ENCODE measurements at places on chromosomes 6 and 20.
A peak's percentile ranks its signal among the peaks of the same experiment; 100 is the strongest.

- DNase-seq, result no peak
Measured at GRCh38 chr20:836190-836589, 2.7 kb downstream of the FAM110A start.

- DNase-seq, result no peak
Measured at GRCh38 chr6:27470023-27470422, 2.9 kb downstream of the ZNF184 start.

- no peak for DNase-seq
Measured at GRCh38 chr6:135121434-135121833, 59.7 kb upstream of the MYB start.

DNA sequence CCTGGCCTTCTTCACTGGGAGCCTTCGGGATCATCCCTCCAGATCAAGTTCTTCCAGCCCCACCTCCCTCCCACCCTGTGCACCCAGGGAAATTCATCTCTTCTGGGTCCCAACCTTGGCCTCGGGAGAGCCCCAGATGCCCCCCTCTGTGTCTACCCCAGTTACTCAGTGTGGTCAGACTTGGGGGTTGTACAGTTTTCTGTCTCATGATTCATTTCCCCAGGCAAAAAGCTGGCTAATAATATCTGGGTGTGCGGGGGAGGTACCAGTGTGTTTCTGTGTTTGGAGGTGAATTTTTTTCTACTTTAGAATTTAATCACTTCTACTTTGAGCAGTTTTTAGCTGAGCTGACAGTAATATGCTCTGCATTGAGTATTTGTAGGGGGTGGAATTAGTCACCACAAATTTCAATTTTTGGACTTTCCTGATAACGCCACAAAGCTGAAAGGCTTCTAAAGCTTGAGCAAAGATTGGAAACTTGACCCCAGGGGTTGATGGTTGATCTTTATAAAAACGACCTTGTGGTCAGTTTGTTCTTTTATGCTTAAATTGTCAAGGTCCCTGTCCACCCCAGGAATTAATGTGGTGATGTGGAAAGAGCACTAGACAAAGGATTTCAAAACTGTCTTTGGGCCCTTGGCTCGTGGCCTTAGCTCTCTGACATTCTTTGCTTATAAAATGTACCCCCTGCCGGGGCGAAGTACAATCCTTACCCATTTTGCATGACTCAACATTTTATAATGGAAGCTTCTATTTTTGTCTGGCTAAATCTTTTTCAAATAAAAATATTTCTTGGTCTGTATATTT is 284.7 kb upstream of the TAB2 start:
- no peak for DNase-seq

GRCh38 chr6:38163186-38164130 is 343.9 kb downstream of the ZFAND3 start:
- no peak for DNase-seq

- peak; percentile 62 for DNase-seq
Measured at GRCh38 chr6:169810066-169810989, 58.9 kb downstream of the ERMARD start.

GRCh38 chr20:53738039-53738944 is 144.7 kb upstream of the ZNF217 start:
- DNase-seq, result peak; percentile 31

- DNase-seq, result no peak
Measured at GRCh38 chr6:41572613-41573012, 26.4 kb downstream of the FOXP4 start.

- no peak for DNase-seq
Measured at GRCh38 chr6:161434350-161434749, 160.5 kb upstream of the AGPAT4 start.

- DNase-seq, result no peak
Measured at GRCh38 chr6:137640086-137640485, 145.9 kb upstream of the OLIG3 start.

- no peak for DNase-seq
Measured at GRCh38 chr20:47273591-47274235, 82.8 kb downstream of the ZMYND8 start.

DNA sequence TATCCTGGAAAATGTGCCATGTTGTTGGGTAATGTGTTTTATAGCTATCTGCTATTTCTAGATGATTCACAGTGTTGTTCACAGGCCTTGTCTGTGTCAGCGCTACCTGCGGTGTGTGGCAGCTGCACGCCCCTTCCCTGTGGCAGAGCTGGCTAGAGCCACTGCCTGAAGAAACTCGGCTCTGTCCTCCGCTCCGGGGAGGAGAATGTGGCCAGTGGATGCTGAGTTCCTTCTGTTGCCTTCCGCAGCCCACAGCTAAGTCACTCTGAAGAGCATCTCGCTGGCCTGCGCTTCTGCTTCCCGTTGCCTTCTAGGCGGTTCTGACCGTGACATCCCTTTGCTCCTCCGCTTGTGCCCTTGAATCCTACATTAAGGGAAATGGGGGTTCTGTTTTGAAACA is 135.1 kb downstream of the PLG start:
- no peak for DNase-seq

DNA sequence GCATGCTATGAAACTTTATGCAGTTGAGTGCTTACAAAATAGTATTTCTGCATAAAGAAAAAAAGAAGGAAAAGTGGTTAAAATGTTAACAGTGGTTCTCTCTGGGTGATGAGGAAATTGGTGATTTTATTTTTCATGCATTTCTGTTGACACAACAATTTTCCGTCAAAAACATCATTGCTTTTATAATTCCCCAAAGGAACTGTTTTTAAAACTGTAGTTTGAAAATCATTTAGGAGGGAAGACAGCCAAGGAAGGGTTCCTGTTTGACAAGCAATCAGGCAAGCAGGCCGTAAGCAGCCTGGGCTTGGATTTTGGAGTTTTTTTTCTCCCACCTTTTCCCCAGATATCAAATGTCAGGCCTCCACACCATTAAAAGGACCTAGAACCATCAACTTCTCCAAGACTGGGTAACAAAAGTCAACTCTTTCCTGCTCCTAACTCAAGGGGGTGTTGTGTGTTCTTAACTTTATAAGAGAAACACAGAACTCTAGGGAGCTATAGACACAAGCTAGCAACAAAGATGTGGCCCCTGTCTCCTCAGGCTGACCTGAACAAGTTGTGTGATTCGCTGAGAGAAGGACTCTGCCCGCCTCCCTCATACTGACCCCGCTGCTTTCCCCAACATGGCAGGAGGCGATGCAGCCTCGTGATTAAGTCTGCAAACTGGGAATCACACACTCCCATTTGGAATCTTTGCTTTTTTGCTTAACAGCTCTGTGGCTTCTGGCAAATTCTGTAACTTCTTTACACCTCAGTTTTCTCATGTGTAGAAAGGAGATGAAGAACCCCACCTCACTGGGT is 146.6 kb downstream of the BCAS1 start:
- no peak for DNase-seq

DNA sequence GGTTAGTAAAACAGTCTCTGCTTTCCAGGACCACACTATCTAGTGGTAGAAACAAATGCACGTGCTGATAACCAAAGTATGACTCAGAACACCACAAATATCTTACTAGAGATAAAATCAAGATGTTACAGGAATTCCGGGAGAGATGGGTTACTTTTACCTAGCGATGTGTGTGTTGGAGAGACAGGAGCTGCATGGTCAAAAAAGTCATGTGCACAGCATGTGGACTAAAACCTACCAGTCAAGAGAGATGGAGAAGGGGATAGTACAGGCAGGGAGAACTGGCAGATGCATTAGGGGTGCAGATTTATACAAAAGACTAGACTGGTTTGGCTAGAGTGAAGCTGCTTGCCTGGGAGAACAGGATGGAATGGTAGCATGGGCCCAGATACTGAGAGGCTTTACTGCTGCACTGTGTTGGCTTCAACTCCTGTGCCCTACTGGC is 75.3 kb upstream of the MRAP2 start:
- DNase-seq, result no peak

DNA sequence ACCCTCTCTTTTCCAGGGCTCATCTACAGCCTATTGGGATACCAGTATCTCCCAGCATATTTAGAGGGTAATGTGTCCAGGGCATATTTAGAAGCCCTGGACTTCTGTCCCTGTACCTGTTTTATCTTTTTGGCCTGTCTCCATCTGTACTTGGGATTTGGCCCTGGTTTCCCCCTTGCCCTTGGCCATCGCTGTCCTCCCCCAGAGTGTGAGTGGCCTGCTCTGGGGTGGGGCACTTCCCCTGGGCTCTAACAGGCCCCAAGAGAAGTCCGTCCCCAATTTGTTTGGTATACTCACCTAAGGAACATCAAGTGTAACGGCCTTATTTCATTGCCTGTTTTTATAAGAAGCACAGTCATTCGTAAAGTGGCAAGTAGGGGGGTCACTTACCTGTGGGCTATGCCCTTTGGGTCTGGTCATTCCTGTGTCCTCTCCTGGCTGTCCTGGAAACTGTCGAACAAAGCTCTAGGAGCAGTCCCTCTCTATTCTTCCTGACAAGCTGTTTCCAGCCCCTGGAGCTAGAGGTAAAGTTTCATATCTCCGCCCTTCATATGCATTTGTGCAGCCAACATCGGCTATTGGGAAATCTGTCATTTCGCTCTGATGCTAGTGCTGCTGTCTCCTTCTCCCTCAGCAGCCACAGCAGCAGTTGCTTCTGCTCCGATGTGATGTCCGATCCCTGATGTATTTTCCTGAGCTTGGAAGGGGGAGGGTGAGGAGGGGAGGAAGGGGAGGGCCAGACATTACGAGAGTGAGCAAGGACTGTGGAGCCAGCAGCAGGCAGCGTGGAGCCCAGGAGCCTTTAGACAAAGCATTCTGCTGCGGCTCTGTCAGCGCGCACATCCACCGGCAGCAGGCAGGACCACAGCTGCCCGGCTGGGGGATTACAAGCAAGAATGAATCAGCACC is 83.4 kb downstream of the TCP11 start:
- DNase-seq, result no peak

GRCh38 chr6:67336014-67336413 is 1299.1 kb upstream of the ADGRB3 start:
- no peak for DNase-seq

DNA sequence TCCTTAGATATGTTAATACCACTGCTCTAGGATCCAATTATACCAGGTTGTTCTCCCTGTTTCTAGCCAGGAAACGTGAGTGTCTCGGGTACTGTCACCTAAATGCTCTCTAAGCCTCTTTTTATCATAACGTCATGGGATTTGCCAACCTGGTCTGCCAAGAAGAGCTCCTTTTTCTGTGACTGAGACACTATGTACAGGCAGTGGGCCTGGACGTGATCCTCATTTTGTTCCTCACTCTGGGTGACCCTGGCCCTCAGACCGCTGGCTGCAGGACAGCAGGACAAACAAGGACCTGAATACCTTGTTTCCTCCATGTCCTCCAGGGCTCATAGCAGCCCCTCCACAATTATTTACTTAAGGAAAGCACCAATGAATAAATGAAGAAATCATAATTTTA is 69.1 kb downstream of the CD164 start:
- DNase-seq, result no peak

DNA sequence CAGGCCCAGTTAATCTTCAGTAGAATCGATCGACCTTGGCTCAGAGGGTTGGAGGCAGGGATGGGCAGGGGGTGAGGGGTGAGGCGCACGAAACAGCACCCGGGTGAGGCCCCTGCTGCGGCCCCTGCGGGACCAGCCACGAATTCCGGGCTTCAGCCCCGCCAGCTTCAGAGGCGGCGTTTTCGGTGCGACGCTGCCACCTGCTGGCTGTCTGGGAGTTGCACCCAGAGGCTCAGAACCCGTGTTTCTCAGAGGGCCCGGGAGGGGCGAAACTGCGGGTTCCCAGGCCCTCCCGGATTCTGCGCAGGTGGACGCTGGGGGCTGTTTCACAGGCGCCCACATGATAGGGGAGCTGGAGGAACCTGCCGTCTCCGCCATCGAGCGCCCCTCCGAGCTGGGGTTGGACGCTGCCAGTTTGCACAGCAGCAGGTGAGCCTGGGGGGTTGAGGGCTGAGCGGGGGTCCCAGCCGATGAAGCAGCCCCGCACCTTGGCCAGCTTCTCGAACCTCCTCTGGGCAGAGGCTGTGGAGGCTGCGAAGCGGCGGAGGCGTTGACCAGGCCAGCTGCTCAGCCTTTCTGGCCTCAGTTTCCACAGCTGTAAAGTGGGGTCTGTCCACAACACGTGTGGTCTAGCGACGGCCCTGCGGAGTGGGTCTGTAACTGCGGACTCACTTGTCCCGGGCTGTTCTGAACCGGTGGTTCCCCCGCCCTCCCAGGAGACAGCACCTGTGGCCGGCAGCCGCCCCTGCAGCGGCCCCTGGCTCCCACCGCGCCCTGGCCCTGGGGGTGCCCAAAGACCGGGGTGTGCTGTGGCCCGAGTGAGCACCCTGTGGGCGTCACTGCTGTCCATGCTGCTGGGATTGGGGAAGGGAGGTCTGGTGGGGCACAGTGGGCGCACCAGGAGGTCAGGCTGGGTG is 2.5 kb upstream of the BHLHE23 start:
- peak; percentile 84 for DNase-seq

GRCh38 chr20:60728705-60729104 is 523.4 kb upstream of the CDH4 start:
- DNase-seq, result no peak

GRCh38 chr6:34157851-34158250 is 12.0 kb upstream of the GRM4 start:
- DNase-seq, result no peak

DNA sequence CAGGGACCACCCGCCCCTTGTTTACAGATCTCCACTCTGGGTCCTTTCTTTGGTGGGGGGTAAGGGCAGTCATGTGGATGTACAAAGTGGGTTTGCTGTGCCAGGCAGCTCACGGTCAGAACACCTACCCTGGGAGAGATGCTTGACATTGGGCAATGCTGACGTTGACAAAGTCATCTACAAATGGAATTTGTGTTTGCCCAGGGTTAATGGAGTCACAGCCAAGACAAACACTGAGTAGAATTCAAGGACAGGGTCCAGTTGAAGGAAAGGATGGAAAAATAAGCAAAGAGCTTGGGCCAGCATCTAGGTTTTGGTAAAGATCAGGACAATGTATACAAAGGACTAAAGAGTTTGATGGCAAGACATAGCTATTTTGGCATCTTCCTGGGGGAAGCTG is 54.7 kb downstream of the MOCS1 start:
- DNase-seq, result no peak

GRCh38 chr20:87401-87800 is at the start of gene DEFB125:
Gene DEFB125 (plus strand): TSS chr20:87672. CDS start chr20:87710, 38 bp downstream.
- DNase-seq, result no peak

DNA sequence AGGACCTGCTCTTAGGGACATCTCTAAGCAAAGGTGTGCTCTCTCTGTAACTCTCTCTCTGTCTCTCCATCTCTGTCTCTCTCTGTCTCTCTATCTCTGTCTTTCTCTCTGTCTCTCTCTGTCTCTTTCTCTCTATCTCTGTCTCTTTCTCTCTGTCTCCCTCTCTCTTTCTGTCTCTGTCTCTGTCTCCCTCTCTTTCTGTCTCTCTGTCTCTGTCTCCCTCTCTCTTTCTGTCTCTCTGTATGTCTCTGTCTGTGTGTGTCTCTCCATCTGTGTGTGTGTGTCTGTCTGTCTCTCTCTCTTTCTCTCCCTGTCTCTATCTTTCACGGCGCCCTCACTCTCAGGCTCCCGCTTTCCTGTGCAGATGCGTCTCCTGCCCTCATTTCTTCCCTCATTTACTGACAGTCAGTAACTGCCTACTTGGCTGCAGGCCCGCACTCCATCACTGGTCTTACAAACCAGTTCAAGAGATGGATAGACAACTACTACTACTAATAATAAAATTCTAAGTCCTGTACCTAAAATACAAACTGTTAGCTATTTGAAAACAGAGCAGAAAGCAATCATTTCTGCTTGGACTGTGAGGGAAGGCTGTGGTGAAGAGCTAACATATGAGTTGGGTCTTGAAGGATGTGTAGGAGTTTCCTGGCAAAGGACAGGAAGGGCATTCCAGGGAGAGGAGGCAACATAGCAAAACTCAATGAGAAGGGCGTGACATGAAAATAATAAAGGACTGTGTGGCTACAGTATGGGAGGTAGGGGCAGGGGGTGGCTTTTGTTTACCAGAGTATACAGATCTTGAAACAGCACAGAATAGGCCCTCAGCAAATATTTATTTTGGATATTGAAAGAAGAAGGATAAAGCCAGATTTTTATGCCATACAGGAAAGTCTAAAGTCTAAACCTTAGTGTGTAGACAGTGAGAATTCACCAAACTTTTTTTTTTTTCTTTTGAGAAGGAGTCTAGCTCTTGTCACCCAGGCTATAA is 67.8 kb upstream of the TAB2 start:
- DNase-seq, result no peak

Measured in progenitor cell of endocrine pancreas (in vitro differentiated cells).